ENCODE measurements at places on chromosomes 2 and 18.

DNA sequence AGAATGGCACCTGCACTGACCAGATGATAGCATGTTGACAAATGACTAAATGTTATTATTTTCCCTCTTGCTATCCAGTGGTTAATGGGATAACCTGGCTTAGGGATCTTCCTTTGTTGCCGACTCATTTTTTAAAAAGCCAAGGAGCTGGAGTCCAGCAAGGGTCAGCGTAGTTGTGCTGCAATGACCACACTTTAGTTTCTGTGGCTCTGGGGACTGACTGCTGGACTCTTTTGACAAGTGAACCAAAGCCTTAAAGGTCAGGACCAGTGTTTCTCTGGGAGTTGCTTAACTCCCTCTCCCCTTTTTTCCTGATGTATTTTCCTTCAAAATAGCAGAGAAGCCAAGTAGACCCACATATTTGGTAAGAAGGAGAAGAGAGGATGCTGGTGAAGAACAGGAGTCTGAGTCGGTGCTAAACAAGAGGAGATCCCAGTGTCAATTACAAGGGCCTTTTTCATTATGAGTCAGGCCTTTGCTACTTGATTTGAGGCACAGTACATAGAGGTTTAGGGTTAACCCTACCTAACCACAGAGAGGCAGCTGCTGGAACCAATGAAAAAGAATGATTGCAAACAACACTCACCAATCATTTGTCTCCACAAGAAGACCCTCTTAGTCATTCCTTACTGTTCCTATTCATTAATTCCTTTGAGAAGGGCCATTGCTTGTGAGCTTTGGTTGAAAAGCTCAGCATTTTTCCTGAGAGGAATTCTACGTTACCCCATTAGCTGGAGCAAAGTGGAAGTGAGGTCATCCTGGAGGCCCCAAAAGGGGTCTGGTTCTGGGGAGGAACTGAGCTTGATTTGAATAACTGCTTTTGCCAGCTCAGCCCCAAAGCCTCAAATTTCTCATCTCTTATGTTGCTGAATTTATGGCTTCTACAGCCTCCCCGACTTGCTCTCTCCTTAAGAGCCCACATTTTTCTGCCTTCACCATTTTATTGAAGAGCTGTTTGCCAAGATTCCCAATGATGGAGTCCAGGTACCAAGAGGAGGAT lies 137.6 kb upstream of the HNMT start:
- no peaks in the 10 kb centered on the region for H3K4me1 ChIP-seq
- H3K27ac ChIP-seq, result no peak overlapping the region
- H3K27me3 ChIP-seq, result no peaks in the 10 kb centered on the region
- DNase-seq, result no peak
- H3K36me3 ChIP-seq, result no peaks in the 10 kb centered on the region

DNA sequence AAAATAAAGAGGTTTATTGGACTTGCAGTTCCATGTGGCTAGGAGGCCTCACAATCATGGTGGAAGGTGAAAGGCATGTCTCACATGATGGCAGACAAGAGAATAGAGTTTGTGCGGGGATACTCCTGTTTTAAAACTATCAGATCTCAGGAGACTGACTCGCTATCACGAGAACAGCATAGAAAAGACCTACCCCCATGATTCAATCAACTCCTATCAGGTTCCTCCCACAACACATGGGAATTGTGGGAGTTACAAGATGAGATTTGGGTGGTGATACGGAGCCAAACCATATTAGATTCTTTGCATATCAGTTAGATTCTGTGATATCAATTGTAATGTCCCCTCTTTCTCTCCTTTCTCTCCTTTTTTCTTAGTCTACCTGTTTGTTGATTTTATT lies 1178.7 kb upstream of the LRRTM1 start:
- no peaks in the 10 kb centered on the region for H3K4me1 ChIP-seq
- no peak overlapping the region for H3K27ac ChIP-seq
- H3K27me3 ChIP-seq, result no peaks in the 10 kb centered on the region
- no peaks in the 10 kb centered on the region for H3K36me3 ChIP-seq
- DNase-seq, result no peak

DNA sequence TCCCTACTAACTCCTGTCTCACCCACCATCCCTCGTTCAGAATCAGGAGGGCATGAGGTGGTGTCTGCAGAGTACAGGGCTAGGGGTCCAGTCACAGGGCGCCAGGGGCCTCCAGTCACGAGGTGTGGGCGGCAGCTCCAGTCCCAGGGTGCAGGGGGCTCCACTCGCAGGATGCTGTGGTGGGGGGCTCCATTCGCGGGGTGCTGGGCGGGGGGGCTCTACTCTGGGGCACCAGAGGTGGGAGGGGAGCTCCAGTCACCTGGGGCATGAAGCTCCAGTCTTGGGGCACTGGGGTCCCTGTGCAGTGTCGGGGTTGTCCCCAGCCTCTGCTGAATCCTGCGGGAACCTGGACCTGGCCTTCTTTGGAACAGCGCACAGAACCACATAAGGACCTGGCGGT lies 66.0 kb downstream of the EIPR1 start:
- no peak for DNase-seq
- no peaks in the 10 kb centered on the region for H3K27me3 ChIP-seq
- no peak overlapping the region for H3K27ac ChIP-seq
- H3K4me3 ChIP-seq, result no peak overlapping the region

GRCh38 chr18:61153571-61153970 lies 179.7 kb upstream of the CDH20 start:
- H3K4me1 ChIP-seq, result no peaks in the 10 kb centered on the region
- DNase-seq, result no peak
- no peak overlapping the region for H3K4me3 ChIP-seq

- H3K36me3 ChIP-seq, result no peaks in the 10 kb centered on the region
- H3K27ac ChIP-seq, result no peak overlapping the region
- no peaks in the 10 kb centered on the region for H3K4me1 ChIP-seq
- H3K4me3 ChIP-seq, result no peak overlapping the region
- DNase-seq, result no peak
These were observed 96.2 kb downstream of the NYAP2 start for GRCh38 chr2:225495706-225496105.

GRCh38 chr2:239070466-239070865 lies 222.6 kb downstream of the TWIST2 start:
- H3K27ac ChIP-seq, result no peak overlapping the region
- H3K4me3 ChIP-seq, result no peak overlapping the region
- H3K36me3 ChIP-seq, result no peaks in the 10 kb centered on the region
- no peak for DNase-seq
- no peaks in the 10 kb centered on the region for H3K4me1 ChIP-seq

- no peak overlapping the region for H3K4me3 ChIP-seq
- H3K4me1 ChIP-seq, result no peaks in the 10 kb centered on the region
- DNase-seq, result no peak
These were observed 68.1 kb downstream of the EN1 start for GRCh38 chr2:118779362-118779761.

GRCh38 chr18:4096486-4096885 lies 358.6 kb downstream of the DLGAP1 start:
- no peaks in the 10 kb centered on the region for H3K4me1 ChIP-seq
- H3K27ac ChIP-seq, result no peak overlapping the region
- DNase-seq, result no peak

GRCh38 chr2:10527585-10527984 lies 79.5 kb upstream of the ODC1 start:
- no peak for DNase-seq
- H3K36me3 ChIP-seq, result no peaks in the 10 kb centered on the region
- no peak overlapping the region for H3K4me3 ChIP-seq
- no peak overlapping the region for H3K27ac ChIP-seq
- H3K4me1 ChIP-seq, result no peaks in the 10 kb centered on the region
- no peaks in the 10 kb centered on the region for H3K27me3 ChIP-seq

- no peak overlapping the region for H3K4me3 ChIP-seq
- no peak overlapping the region for H3K27ac ChIP-seq
- peak; percentile 56 for DNase-seq
- no peaks in the 10 kb centered on the region for H3K36me3 ChIP-seq
- H3K27me3 ChIP-seq, result no peaks in the 10 kb centered on the region
- H3K4me1 ChIP-seq, result peaks cover 3% of the 10 kb centered on the region
These were observed 102.6 kb downstream of the VSNL1 start for GRCh38 chr2:17643031-17643615.

DNA sequence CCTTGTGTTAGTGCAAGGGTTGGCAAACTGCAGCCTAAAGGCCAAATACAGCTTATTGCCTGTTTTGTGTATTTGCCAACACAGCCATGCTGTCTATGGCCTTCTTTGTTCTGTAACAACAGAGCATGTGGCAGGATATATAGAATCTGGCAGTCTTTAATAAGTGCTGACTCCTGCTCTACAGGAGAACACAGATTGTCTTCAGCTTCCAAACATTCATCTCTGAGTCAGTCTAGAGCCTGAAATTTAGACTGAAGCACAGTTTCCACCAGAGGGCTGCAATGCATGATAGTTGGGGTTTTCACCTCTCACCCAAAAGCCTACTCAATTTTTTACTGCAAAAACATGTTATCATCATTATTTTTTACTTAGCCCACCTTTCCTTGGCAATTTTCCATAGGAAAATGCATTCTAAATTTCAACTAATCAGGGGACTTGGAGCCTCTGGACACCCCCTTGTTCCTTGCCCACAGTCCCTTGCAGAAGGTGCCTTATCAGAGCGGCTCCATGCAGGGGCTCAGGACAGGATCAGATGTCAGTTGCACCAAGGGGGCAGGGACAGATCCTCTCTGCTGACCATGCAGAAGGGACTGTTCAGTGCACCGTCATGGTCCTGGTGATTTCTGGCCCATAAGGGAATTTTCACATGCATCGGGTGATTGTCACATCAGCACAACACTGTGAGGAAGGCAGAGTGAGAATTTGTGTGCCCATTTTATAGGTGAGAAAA lies 12.4 kb downstream of the IL37 start:
- no peak for DNase-seq
- H3K27me3 ChIP-seq, result peaks cover 3% of the 10 kb centered on the region
- no peaks in the 10 kb centered on the region for H3K36me3 ChIP-seq
- H3K4me1 ChIP-seq, result no peaks in the 10 kb centered on the region
- H3K27ac ChIP-seq, result no peak overlapping the region

- no peaks in the 10 kb centered on the region for H3K4me1 ChIP-seq
- no peak for DNase-seq
- H3K27ac ChIP-seq, result no peak overlapping the region
- H3K4me3 ChIP-seq, result no peak overlapping the region
These were observed 1.5 kb downstream of the RPRM start for GRCh38 chr2:153476816-153477635.

GRCh38 chr2:169069341-169069740 lies at the start of gene DHRS9:
Gene DHRS9 (plus strand): TSS chr2:169069563. CDS start chr2:169081582, 12,019 bp downstream.
- no peaks in the 10 kb centered on the region for H3K36me3 ChIP-seq
- no peaks in the 10 kb centered on the region for H3K27me3 ChIP-seq
- peak; percentile 79 for DNase-seq
- no peaks in the 10 kb centered on the region for H3K4me1 ChIP-seq

DNA sequence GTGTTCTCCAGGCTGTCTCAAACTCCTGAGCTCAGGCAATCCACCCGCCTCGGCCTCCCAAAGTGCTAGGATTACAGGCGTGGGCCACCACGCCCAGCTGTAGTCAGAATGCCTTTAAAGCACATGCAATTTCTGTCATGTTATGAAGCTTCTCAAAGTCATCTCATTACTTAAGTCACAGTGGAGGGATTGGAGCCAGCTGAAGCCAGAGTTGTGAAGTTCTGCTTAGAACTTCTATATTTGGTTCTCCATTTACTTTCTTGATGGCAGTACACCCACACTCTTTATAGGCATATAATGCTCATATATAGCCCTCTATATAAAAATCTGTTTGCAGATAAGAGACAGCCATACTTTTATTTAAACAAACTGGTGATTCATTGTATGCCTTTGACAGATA lies 68.8 kb upstream of the CWC22 start:
- no peak for DNase-seq
- H3K4me3 ChIP-seq, result no peak overlapping the region
- H3K4me1 ChIP-seq, result no peaks in the 10 kb centered on the region
- no peaks in the 10 kb centered on the region for H3K36me3 ChIP-seq

DNA sequence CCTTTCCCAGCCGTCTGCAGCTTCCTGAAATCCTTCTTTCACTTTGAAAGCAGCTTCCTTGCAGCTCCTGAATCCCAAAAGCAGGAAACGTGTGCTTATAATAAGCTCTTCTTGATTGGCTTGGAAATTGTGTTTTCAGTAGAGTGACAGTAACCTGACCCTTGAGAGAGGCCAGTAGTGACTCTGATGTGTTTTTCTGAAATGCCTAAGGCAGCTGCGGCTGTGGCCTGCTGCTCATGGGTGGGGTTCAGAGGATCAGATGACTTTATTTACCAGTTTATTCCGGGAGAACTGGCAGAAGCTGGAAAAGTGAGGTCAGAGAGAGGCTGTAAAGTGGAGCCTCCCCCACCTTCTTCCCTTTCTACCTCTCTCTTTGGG lies 31.9 kb upstream of the RPIA start:
- DNase-seq, result no peak
- H3K27ac ChIP-seq, result no peak overlapping the region
- H3K36me3 ChIP-seq, result no peaks in the 10 kb centered on the region
- H3K27me3 ChIP-seq, result no peaks in the 10 kb centered on the region

- H3K27me3 ChIP-seq, result no peaks in the 10 kb centered on the region
- no peaks in the 10 kb centered on the region for H3K4me1 ChIP-seq
- no peak overlapping the region for H3K4me3 ChIP-seq
- no peak overlapping the region for H3K27ac ChIP-seq
- H3K36me3 ChIP-seq, result no peaks in the 10 kb centered on the region
These were observed 92.6 kb downstream of the TTC32 start for GRCh38 chr2:19809206-19809605.

DNA sequence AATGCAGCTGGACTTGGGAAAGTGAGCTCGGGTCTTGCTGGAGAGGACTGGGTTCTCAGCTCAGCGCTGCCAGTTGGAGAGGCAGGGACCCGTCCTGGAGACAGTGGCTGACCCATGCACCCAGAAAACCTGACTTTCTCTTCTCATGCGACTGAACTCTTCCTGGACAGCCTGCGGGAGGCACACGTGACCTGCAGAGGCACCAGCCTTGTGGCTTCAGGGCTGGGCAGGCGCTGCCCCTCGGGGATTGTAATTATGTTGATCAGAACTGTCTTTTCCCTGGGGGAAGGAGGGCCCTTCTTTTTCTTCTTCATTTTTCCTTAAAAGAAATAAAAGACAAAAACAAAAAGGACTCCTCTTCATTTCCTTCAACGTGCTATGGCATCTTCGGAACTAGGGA lies 198.1 kb downstream of the VAPA start:
- H3K36me3 ChIP-seq, result no peaks in the 10 kb centered on the region
- no peak overlapping the region for H3K4me3 ChIP-seq
- no peak for DNase-seq
- H3K4me1 ChIP-seq, result no peaks in the 10 kb centered on the region

- H3K4me3 ChIP-seq, result no peak overlapping the region
- H3K4me1 ChIP-seq, result peaks cover 12% of the 10 kb centered on the region
- no peaks in the 10 kb centered on the region for H3K36me3 ChIP-seq
- H3K27ac ChIP-seq, result peak overlapping the region; percentile 85
- H3K27me3 ChIP-seq, result no peaks in the 10 kb centered on the region
These were observed 207.9 kb downstream of the ARL4C start for GRCh38 chr2:234288974-234289455.

- DNase-seq, result no peak
- H3K4me1 ChIP-seq, result no peaks in the 10 kb centered on the region
- no peaks in the 10 kb centered on the region for H3K36me3 ChIP-seq
These were observed 335.1 kb downstream of the SETBP1 start for GRCh38 chr18:45015788-45016128.

- no peak for DNase-seq
- H3K4me3 ChIP-seq, result no peak overlapping the region
- H3K27me3 ChIP-seq, result peaks cover 2% of the 10 kb centered on the region
- no peaks in the 10 kb centered on the region for H3K36me3 ChIP-seq
These were observed 14.5 kb upstream of the VWA3B start for GRCh38 chr2:98072442-98072841.

GRCh38 chr2:71474744-71475397 lies 21.5 kb downstream of the DYSF start:
- H3K36me3 ChIP-seq, result no peaks in the 10 kb centered on the region
- DNase-seq, result no peak
- H3K4me1 ChIP-seq, result no peaks in the 10 kb centered on the region
- no peak overlapping the region for H3K27ac ChIP-seq

All from Panc1 (cell line).